ENCODE measurements at places on chromosomes 6 and 20. TPM values are rescaled to one million over a fixed set of nuclear protein-coding genes. Genes with fewer than 3 reads are reported as not detected.

DNA sequence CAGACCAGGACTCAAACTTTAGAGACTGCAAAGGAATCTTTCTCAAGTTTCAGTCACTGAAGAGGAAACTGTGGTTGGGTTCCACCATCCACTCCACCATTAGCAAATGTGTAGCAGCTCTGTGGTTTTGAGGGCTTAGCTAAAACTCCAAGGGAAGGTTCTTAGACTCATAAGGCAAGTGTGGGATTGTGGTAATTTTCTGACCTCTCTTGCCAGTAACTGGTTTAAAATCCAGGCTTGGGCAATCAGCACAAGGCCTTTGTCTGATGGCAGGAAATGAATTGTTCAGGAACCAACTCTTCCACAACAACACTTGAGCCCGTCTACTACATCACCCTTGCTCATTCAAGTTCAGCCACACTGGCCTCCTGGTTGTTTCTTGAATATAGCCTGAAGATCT is 68.6 kb upstream of the FBXL4 start:
- peaks cover 2% of the 10 kb centered on the region for H3K27me3 ChIP-seq
- no peaks in the 10 kb centered on the region for H3K36me3 ChIP-seq
- peaks cover 18% of the 10 kb centered on the region for H3K4me1 ChIP-seq

GRCh38 chr6:44034391-44034861 is 92.8 kb downstream of the MRPL14 start:
- no peak for DNase-seq
- H3K4me3 ChIP-seq: no peak overlapping the region
- H3K27ac ChIP-seq: no peak overlapping the region
- peaks cover 12% of the 10 kb centered on the region for H3K4me1 ChIP-seq
- H3K27me3 ChIP-seq: peaks cover 11% of the 10 kb centered on the region
- H3K36me3 ChIP-seq: no peaks in the 10 kb centered on the region

GRCh38 chr6:144087789-144088426 is 7.5 kb downstream of the SF3B5 start:
- H3K4me3 ChIP-seq: no peak overlapping the region
- H3K27ac ChIP-seq: no peak overlapping the region
- no peak for DNase-seq
- peaks cover 4% of the 10 kb centered on the region for H3K36me3 ChIP-seq
- peaks cover 7% of the 10 kb centered on the region for H3K4me1 ChIP-seq

- DNase-seq: no peak
- H3K36me3 ChIP-seq: no peaks in the 10 kb centered on the region
- no peak overlapping the region for H3K27ac ChIP-seq
Observed at GRCh38 chr6:169564453-169565240, 137.2 kb downstream of the WDR27 start.

DNA sequence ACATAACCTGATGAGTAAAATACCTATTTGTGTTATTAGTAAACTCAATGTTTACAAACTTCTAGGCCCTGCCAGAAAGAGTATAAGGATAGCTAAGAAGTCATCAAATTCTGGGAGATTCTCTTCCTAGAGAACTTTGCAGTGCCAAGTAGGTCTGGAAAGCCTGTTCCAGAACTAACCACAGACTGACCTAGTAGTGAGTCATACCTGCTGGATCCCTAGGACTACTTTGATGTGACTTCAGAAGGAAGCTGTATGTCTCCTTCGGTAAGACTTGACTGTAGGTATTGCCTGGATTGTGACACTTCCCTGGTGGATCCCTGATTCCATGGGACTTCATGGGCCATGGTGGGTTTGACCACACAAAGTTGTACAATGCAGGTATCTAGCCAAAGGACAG is 131.7 kb downstream of the DNAH8 start:
- peaks cover 24% of the 10 kb centered on the region for H3K27me3 ChIP-seq
- no peak for DNase-seq
- no peaks in the 10 kb centered on the region for H3K36me3 ChIP-seq
- no peak overlapping the region for H3K27ac ChIP-seq

- H3K36me3 ChIP-seq: no peaks in the 10 kb centered on the region
- no peaks in the 10 kb centered on the region for H3K4me1 ChIP-seq
- no peak overlapping the region for H3K27ac ChIP-seq
- H3K4me3 ChIP-seq: no peak overlapping the region
- DNase-seq: no peak
- H3K27me3 ChIP-seq: peaks cover 3% of the 10 kb centered on the region
Observed at GRCh38 chr20:26163890-26164289, 467.2 kb upstream of the ZNF337 start.

- DNase-seq: no peak
- H3K27ac ChIP-seq: no peak overlapping the region
- H3K36me3 ChIP-seq: no peaks in the 10 kb centered on the region
- H3K27me3 ChIP-seq: peaks cover 4% of the 10 kb centered on the region
Observed at GRCh38 chr6:75157336-75157735, 48.5 kb downstream of the COL12A1 start.

- peaks cover 7% of the 10 kb centered on the region for H3K4me1 ChIP-seq
- H3K27me3 ChIP-seq: peaks cover 6% of the 10 kb centered on the region
- no peak overlapping the region for H3K4me3 ChIP-seq
- no peak overlapping the region for H3K27ac ChIP-seq
Observed at GRCh38 chr6:24283043-24283985, 74.5 kb downstream of the DCDC2 start.

DNA sequence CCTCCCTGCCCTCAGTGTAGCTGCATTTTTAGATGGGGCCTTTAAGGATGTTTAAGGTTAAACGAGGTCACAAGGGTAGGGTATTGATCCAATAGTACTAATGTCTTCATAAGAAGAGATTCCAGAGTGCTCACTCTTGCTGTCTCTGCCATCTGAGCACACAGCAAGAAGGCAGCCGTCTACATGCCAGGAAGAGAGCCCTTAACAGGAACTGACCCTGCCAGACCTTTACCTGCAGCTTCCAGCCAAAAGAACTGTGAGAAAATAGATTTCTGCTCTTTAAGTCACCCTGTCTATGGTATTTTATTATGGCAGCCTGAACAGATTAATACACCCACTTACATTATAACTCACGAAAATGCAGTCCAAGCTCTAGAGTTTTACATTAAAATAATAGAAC is 685.3 kb upstream of the MARCKS start:
- H3K36me3 ChIP-seq: no peaks in the 10 kb centered on the region
- no peak for DNase-seq
- H3K4me1 ChIP-seq: no peaks in the 10 kb centered on the region
- H3K4me3 ChIP-seq: no peak overlapping the region

- DNase-seq: no peak
- no peak overlapping the region for H3K27ac ChIP-seq
- peaks cover 2% of the 10 kb centered on the region for H3K27me3 ChIP-seq
- no peaks in the 10 kb centered on the region for H3K36me3 ChIP-seq
- H3K4me3 ChIP-seq: no peak overlapping the region
- H3K4me1 ChIP-seq: no peaks in the 10 kb centered on the region
Observed at GRCh38 chr6:101083533-101084175, 202.5 kb upstream of the ASCC3 start.

The BTN1A1 gene
- not detected for total RNA-seq

The ALDH8A1 gene
- total RNA-seq: 1.6 TPM

The PPP1R3G gene
- not detected for total RNA-seq

The RAMACL gene
- 0.29 TPM for total RNA-seq

The MAFB gene
- total RNA-seq: 2.3 TPM

The IPCEF1 gene
- total RNA-seq: 4.2 TPM

The KCNQ2 gene
- total RNA-seq: not detected

The KIAA0408 gene
- total RNA-seq: 16.9 TPM
